Activated CD4-positive, alpha-beta T cell treated with anti-CD3 and anti-CD28 coated beads for 1 hour (primary cell): ENCODE measurements at places on chromosomes 13 and 19.
A peak's percentile ranks its signal among the peaks of the same experiment; 100 is the strongest.

GRCh38 chr13:61766667-61767058, 351.0 kb upstream of the PCDH20 start:
- DNase-seq, result no peak

- no peak for DNase-seq
Observed at GRCh38 chr19:38710416-38710702, 33.9 kb downstream of the CAPN12 start.

DNA sequence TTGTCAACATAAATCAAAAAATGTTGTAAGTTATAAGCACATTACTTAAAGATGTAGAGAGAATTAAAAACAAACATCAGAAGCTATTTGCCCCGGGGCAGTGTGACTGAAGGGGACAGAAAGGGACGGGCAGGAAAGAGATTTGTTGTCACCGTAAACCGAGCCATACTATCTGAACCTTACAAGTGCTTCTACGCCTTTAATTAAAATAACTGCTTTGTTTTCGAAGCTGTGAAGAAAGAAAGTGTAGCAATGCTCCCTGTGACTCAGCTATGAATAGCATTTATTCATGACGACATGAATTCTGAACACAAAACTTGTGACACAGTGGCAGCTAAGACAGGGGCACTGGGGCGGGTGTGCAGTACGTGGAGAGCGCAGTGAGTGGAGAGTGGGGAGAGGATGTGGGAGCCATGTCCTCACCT, 30.0 kb downstream of the ZNF787 start:
- DNase-seq, result no peak

- DNase-seq, result no peak
Observed at GRCh38 chr19:6272411-6272791, 7.4 kb downstream of the MLLT1 start.

- DNase-seq, result no peak
Observed at GRCh38 chr19:35027851-35028599, 2.2 kb upstream of the SCN1B start.

DNA sequence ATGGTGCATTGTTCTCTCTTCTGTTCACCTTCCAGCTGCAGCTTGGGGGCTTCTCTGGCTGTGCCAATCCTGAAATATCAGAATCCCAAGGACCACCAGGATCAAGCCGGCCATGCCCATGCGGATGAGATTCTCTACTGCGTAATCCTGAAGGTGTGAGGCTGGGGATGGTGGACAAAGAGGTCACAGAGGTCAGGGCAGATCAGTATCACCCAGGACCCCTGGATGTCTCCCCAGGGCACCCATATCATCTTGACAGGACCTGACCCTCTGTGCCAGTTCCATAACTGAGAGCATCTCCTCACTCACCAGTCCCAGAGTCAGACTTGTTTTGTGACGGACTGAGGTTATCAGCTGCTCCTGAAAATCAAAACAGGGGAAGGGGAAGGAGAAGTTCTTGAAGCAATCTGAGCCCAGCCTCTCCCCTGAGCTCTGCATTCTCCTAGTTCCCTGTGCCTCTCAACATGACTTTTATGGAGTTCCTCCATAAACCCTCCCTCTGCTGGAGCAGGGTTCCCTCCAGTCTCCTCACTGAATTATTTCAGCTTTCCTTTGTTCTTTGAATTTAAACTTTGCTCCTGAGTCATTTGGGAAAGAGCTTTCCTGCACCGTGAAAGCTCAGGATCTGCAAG, 5.5 kb downstream of the LILRA5 start:
- DNase-seq, result no peak

DNA sequence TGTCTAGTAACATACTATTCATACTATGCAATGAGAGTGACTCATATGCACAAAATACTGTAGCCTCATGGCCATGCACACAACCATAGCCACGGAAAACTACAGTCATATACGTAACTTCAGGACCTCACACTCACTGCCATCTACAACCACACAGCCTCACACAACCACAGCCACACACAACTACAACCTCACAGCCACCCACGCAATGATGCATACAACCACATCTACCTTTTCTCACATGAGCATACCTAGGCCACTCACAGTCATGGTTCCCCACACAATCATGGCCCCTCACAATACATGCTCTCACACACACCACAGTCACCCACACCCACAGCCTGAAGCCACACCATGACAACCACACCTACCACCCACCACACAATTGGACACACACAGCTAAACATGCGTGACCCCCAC, 8.7 kb upstream of the TNFSF14 start:
- DNase-seq, result no peak

GRCh38 chr13:94033830-94034642, 445.4 kb downstream of the DCT start:
- DNase-seq, result no peak

GRCh38 chr19:49453757-49454240, 774 bp downstream of the ALDH16A1 start:
- DNase-seq, result no peak

- DNase-seq, result no peak
Observed at GRCh38 chr13:35460061-35460460, 16.4 kb downstream of the MAB21L1 start.

DNA sequence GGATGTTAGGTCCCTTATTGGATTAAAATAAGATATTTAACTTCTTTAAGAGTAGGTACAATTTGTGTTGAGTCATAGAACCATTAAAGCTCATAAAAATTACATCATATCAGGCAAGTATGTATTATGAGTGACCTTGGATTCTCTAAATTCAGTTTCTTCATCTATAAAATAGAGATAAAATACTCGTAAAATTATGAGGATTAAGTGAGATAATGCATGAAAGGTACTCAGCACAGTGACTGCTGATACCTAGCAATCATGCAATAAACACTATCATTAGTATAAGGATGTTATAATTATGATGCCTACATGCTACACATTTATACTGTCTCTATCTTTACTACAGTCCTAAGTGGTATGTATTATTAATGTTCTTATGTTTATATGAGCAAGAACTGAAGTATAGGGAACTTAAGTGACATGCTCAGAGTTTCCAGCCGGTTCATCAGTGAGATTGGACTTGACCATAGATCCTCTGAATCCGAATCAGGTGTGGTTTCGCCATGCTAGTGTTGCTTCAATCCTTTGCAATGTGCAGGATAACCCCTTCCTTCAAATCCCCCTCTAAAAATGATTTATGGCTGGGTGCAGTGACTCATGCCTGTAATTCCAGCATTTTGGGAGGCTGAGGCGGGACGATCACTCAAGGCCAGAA, 22.9 kb upstream of the FRY start:
- no peak for DNase-seq

DNA sequence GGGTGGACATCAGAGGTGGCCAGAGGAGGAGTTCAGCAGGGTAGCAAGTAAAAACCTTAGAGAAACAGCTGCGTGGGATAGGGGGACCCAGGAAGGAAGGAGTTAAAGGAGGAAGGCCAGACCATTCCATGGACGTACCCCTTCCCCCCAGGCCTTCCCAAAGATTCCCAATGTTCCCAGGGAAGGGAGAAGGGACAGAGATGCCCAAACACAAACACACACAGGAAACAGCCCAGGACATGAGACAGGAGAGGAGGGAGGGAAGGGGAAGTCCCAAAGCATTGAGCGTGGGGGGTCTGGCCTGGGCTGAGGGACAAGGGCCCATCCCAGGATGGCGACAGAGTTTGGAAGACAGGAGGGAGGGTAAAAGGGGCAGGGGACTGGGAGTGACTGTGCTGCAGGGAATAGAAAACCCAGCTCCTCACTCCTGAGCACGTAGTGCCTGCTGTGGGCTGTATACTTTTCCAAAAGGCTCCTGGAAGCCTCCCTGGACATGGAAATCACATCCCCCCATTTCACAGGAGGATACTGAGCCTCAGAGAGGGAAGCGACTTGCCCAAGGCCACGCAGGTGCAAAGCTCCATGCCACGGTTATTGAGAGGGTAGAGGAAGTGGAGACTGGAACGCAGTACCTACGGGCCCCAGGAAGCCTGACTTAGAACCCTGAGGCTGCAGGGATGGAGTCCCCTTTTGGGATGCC, 1.1 kb downstream of the SYDE1 start:
- no peak for DNase-seq

- DNase-seq, result no peak
Observed at GRCh38 chr19:13284929-13285928, 135.0 kb downstream of the IER2 start.

DNA sequence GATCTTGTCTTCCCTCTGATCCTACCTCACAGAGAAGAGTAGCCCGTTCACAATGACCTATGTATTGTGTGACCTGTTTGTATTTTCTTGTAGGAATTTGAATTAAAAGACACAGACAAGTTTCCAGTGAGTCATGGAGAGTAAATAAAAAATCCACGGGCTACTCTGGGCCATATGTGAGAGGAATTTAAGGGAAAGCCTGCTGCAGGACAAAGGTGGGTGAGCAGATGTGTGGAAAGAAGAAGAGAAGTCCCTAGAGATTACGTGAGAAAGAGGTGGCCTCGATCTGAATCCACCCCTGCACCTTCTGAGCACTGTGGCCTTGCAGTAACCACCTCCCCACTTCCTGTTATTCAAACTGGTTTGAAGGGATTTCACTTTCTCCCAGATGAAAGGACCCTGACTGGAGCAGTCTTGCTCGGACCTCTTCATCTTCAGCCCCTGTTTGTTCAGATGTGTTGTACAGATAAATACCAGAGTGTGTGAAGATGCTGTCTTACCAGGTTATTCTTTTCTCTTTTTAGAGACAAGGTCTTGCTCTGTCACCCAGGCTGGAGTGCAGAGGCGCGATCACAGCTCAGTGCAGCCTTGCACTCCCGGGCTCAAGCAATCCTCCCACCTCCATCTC, 205.4 kb downstream of the PDS5B start:
- no peak for DNase-seq

DNA sequence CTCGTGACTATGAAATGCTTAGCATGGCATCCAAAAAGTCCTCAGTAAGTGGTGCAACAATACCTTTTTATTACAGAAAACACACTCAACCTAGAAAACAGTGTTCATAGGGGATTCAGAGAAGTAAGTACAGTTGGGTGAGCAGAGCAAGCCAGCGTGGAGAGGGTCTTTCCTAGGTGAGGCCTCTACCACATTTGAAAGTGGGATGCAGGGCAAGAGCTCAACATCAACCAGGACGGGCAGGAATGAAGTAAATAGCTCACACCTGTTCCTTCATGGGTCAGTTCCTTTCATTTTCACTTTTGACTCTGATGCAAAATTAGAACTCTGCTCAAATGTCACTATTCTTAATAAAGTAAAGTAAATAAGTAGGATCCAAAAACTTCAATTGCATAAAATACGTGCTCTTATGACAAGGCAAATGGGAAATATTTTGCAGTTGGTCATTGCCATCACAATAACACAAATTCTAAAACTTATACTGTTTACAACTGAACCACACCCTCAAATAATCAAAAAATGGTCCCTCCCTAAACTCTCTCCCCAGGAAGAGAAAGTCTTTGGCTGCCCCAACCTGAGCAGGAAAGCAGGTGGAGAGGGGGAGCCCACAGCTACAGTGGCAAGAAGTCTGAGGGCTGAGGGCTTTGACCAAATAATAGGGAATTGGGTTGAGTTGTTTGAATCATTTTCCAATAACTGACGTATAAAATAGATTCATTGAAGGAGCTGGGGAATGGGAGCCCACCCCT, 20.2 kb downstream of the CHAMP1 start:
- no peak for DNase-seq

DNA sequence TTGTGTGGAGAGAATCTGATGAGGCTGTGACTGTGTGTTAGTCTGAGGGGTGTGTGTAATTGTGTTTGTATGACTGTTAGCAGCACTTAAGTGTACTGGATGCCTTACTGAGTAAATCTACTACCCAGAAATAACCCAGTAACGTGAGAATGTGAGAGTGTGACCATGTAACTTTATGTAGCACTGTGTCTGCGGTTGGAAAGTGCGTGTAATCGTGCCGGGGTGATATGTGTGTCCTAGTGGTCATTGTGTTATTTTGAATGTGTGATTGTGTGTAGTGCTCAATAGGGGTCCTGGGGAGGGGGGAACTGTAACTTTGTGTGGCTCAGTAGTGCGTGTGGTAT, 550 bp downstream of the ZNF383 start:
- DNase-seq, result no peak

DNA sequence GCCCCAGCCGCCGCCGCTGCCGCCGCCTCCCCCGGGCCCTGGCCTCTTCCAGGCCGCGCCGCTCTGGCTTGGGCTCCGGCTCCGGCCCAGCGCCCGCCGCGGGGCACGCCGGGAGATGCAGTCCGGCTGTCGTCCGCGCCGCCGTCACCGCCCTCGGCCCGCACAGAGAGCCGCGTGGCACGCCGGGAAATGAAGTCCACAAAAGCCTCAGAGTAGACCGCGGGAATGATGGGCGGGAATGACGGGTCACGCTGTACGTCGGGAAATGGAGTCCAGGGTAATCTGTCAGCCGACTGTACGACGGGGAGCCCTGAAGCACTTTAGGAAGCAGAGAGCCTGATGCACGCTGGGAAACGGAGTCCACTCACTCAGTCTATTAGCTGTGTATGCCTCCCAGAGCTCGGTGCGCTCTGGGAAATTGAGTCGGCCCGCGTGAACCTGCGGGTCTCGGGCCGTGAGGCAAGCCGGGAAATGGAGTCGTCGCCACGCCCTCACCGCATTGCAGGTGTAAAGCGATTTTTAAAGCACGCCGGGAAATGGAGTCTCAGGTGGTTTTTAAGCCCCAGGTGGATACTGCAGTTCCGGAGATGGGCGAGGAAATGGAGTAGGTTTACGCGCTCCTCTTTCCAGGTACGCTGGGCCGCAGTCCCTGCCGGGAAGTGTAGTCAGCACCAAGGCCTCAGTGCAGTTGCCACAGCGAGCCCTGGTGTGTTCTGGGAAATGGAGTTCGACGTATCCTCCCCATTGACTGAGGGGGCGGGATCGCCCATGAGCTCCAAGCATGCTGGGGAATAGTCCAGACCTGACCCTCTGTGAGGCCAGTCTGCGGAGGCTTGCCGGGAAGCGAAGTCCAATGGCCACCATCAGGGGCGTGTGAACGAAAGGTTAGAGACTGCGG, at the start of gene GSK3A:
GSK3A (minus strand) TSS at position 91 of the 898 bp plus-strand sequence. CDS start 137 bp downstream, outside the sequence.
- peak; percentile 93 for DNase-seq

- peak; percentile 83 for DNase-seq
Observed at GRCh38 chr19:18000915-18001776, 6.8 kb upstream of the ARRDC2 start.

DNA sequence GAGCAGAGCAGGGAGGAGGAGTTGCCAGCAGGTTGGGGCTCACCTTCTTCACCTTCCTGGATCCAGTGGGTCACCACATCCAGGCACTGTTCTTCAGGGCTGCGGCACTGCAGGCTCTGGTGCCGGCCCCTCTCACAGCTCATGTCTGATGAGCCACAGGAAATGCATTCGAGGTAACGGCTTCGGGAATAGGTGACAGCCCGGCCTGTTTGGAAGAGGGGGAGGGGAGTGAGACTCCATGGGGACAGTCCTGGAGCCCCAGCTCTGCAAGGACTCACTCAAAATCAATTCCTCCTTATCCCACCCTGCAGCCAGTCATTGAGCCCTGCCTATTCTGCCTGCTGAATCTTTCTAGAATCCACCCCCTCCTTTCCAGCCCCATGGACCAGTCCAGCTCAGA, 13.5 kb downstream of the PLAUR start:
- DNase-seq, result no peak

DNA sequence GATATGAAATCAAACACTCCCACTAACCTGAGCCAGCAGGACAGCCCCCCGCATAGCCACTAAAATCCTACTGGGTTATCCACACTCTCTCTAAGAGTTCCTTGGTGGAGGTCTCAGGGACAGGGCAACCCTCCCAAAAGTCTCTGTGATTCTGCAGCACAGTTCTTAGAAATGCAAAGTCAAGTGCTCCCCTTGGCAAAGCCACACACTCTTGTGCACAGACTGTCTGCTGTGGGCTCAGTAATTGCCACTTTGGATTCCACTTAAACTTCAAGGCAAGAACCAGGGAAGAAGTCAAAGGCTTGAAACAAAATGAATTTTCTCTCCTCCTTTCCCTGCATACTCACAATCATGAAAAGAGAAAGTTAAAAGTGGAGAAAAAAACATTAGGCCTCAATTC, 61.5 kb downstream of the DOCK9 start:
- DNase-seq, result no peak

- DNase-seq, result no peak
Observed at GRCh38 chr19:4464815-4465581, 7.1 kb upstream of the HDGFL2 start.
